NCI-H1417 (cell line): ENCODE measurements at places on chromosomes 2 and 18.

DNA sequence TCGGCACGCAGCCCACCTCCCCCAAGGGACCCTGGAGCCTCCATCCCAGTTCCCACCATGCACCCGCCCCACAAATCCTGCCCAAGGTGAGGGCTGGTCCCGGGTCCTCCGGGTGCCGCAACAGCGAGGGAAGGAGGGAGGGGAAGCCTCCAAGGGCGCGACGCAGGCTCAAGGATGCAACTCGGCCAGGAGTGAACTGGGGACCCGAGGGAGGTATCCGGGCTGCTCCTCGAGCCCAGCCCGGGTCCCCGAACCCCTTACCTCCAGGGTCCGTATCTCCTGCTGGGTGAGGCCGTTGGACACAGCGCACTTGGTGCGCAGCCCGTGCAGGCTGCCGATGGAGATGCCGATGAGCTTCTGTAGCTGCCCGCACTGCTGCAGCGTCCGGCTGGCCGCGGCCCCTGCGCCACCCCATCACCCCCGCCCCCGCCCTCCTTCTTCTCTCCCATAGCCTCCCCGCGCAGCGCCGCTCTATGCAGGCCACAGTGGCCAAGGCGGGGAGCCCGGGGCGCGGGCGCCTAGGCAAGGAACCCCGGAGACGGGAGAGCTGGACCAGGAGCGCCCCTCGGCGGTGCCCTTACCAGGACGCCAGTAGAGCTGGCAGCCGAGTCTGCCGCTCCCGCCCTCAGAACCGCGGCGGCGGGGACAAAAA lies 124.1 kb downstream of the ANKRD30BL start:
- peak; percentile 31 for DNase-seq

DNA sequence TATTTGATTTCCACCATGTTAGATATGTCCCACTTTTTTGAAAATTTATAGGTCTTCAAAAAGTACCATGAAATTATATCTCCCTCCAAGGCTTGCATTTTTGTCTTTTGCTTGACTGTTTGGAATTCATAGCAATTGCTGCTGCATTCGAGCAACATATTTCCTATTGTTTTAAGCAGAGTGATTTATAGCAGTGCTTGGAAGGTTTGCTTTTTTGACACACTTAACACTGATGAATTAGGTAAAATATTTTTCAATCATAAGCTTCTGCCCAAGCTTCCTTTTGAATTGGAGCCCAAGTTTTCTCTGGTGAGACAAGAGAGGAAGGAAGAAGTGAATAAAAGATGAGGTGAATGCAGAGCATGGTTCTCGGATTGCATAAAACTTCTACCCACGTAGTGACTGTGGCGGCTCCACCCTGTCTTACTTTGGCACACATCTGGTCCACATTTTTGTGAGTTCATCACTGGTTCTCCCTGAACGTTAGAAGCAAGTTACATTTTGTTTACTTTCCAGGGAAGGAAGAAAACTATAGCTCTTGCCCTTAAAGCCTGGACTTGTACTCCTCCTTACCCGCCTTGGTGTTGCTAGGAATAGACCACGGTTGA lies 667.0 kb downstream of the TSN start:
- no peak for DNase-seq

- DNase-seq: no peak
These were observed 71.5 kb downstream of the THADA start for GRCh38 chr2:43524177-43524965.

- no peak for DNase-seq
These were observed 230.2 kb downstream of the CDCA7 start for GRCh38 chr2:173584676-173585458.

DNA sequence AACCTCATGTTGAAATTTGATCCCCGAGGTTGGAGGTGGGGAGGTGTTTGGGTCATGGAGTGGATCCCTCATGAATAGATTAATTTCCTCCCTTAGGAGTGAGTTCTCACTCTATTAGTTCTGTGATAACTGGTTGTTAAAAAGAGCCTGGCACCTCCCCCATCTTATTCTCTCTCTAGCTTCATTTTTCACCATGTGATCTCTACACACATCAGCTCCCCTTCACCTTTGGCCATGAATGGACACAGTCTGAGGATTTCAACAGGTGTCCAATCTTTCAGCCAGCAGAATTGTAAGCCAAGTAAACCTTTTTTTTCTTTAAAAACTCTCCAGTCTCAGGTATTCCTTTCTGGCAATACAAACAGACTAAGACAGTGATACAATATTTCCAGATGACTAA lies 602.0 kb upstream of the FAM98A start:
- DNase-seq: no peak

- DNase-seq: no peak
These were observed 89.0 kb upstream of the PPP1CB start for GRCh38 chr2:28662468-28663181.

- no peak for DNase-seq
These were observed 154.8 kb upstream of the TFPI start for GRCh38 chr2:187709065-187709464.
